ENCODE measurements at places on chromosomes 2 and 18. TPM values are rescaled to one million over a fixed set of nuclear protein-coding genes. Genes with fewer than 3 reads are reported as not detected.

Gene TMEM17
- 2.6 TPM for total RNA-seq

Gene EGR4
- total RNA-seq = not detected

Gene MC4R
- 0.45 TPM for total RNA-seq

Gene PLEKHB2
- 125 TPM for total RNA-seq

Gene FBXO11
- 25.7 TPM for total RNA-seq

Gene RAX
- not detected for total RNA-seq

DNA sequence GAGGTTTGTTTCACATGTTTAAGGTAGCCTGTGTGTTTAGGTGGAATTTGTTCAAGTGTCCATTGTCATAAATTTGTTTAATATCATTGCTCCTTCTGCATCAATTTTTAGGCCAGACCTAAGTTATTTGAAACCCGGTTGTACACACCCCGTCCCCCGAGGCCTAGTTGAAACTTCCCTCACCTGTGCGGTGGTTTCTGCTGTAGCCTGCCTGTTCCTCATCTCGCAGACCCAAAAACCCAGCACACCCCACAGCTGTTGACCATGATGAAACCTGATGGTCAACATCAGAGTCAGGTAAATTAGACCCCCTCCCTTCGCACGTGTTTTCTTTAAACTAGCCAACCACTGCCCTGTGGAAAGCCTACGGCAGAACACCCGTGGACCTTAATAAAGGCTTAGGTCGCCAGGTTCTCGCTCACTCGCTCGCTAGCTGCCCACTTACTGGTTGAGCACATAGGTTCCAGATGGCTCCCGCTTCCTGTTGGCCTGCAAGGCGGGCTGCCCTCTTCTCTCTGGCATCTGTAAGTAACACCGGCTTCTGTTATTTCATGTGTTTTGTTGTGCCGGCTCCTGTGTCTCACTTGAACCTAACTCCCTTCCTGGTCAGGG is 64.4 kb downstream of the EML6 start:
- no peak for DNase-seq

- no peak for DNase-seq
Measured at GRCh38 chr2:207087046-207087902, 78.5 kb downstream of the KLF7 start.

- no peak for DNase-seq
Measured at GRCh38 chr2:71130905-71131244, 441 bp downstream of the MPHOSPH10 start.

DNA sequence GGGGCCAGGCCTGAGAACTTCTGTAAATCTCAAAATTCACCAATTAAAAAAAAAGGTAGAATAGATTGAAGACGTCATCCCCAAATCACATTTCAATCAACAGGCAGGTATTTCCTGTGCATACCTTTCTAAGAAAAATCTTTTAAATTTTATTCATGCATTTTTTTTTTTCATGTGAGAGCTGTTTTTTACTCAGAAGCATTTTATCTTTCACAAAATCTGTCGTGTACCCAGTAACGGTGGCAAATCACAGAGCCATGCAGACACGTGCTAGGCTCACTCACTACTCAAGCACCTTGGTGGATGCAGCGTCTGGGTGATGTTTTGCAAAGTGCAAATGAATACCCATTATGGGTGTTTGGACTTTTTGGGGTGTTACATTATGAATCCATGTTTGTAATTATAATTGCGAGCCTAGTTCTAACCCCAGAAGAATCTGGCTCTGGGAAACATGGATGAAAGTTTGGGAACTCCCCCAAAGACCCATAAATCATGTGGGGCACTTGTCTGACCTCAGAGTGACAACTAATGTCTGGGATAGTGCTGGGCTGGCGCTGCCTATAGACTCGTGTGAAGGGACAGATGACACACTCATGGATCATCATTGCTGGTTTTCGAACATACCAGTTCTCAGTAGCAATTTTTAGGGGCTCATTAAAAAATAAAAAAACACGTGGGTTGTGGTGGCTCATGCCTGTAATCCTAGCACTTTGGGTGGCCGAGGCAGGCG is 335.2 kb downstream of the LPIN1 start:
- no peak for DNase-seq

GRCh38 chr2:217271813-217272212 is 411.9 kb upstream of the TNP1 start:
- DNase-seq = no peak

DNA sequence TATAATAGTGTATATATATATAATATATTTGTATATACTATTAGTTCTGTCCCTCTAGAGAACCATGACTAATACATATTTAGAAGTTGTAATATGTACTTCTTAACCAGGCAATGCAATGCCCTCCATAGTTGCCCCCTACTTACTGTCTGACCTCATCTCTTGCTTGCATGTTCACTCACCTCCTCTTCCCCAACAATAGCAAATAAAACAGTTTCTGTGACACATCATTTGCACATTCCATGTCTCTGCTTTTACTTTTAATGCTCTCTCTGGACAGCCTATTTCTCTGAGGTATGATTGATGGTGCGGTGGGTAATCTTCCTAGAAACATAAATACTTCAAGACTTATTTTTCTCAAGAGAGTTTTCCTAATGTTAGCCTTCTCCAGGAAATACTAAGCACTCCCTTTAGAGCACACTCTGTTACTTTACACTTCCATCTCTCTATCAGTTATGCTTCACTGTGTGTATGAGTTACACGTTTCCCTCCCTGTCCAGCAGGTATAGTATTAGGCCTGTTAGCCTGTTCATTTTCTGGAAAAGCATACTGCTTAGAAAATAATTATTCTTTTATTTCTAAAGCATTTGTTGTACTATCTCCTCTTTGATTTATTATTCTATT is 295.6 kb upstream of the LRATD1 start:
- no peak for DNase-seq

DNA sequence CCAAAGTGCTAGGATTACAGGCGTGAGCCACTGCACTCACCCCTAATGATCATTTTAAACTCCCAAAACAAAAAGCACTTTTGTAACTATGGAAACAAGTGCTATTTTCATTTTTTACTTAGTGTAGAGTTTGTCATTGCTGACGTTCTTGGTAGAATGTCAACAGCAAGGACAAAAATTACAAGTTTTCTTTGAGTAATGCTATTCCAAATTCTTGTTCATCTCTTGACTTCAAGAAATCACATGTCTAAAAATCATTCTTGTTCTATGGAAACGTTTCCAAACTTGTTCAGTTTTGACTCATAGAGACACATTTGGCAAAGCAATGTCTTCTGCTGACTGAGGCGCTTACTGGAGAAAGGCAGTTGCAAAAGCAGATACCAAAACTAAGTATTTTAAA is 82.6 kb downstream of the MBP start:
- no peak for DNase-seq

DNA sequence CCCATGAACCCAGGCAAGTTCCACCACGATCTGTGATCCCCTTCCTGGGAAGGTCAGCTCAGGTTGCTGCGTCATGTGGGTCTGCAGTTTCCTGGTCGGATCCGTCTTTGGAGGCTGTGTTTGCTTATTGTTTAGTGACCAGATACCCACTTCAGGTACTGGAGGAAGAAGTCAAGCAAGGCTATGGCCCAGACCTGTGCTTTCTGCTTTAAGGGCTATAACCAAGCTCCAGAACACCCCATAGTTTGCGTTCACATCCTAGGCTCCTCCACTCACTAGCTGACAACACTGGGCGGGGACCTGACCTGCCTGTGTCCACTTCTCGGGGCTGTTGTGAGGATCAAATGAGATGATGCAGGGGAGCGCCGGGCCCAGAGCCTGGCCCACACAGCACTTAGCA is 44.0 kb downstream of the MAL start:
- no peak for DNase-seq

- DNase-seq = no peak
Measured at GRCh38 chr2:144607099-144607498, 87.2 kb upstream of the ZEB2 start.

GRCh38 chr18:49332706-49333406 is 127.6 kb downstream of the DYM start:
- no peak for DNase-seq
